Renal cortical epithelial cell (primary cell): ENCODE measurements at places on chromosomes 5 and 9.

DNA sequence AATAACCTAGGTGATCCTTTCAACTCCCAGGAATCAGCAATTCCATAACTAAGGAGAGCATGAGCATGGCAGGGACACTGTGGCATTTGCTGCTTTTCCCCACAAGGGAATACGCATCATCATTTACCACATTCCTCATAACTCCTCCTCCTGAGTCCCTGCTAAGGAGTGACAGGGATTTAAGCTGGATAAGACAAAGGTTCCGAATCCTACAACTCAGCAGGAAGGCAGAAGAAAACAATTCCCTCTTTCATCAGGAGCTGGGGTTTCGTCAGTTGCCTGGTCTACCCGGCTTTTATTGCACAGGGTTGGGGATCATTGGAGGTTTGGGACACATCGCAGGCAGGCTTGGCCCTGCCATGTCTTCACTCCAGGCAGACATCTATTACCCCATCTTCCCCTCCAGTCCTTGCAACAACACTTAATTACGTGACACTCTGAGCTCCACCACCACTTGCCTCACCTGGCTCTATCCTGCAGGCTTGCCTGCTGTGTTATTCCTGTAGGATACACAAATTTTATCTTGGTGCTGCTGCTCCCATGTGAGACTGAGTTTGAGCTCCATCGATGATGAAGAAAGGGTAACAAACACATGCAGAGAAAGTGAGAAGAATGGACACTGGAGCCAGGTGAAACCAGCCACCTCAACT, 563.0 kb upstream of the KLF4 start:
- DNase-seq: no peak

DNA sequence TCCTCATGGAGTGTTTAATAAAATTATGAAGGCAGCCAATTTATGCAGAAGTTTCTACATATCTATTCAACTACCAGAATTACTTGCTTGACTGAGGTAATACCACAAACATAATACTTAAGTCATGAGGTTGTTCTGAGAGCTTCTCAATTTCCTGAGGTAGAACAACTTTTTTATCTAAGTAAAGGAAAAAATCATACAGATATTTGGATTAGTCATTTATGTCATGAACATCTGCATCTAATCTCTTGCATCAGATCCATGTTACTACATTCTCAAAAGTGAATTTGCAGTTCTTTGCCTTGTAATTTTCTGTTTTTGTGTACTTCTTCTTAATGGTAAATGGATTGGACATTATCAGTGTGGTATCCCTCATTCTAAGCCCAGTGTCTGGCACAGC, 60.4 kb upstream of the RGMB start:
- no peak for DNase-seq

DNA sequence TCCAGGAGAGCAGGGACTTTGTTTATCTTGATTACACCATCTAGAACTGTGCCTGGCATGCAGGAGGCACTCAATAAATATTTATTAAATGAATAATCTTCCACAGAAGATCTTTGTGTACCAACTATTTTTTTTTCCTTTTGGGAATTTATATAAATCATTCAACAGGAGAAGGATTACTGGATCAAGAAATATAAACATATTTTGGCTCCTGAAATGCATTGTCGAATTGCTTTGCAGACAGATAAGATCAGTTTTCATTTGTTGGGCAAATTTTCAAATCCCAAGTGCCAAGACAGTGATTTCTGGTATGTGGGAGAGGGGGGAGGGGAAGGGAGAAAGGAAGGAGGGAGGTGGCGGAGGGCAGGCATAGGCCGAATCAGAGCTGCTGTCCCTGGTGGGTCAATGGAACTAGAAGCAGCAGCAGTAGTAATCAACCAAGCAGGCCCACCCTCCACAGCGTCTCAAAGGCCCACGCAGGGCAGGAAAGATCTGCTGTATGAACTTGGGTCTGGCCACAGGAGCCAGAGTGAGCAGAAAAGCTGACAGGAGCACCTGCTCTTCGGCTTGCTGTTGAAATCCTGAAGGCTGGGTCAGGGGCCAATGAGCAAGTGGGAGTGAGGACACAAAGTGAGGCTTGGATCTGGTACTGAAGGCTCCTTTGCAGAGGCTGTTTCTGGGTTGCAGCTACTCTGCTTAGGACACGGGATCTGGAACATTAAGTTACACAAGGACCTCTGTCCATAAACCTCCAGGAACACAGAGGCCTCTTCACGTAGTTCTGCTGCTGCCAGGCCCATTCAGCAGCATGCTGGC, 15.8 kb upstream of the TRAF1 start:
- no peak for DNase-seq

- DNase-seq: peak; percentile 92
Observed at GRCh38 chr5:173454736-173455598, 126.8 kb upstream of the STC2 start.

DNA sequence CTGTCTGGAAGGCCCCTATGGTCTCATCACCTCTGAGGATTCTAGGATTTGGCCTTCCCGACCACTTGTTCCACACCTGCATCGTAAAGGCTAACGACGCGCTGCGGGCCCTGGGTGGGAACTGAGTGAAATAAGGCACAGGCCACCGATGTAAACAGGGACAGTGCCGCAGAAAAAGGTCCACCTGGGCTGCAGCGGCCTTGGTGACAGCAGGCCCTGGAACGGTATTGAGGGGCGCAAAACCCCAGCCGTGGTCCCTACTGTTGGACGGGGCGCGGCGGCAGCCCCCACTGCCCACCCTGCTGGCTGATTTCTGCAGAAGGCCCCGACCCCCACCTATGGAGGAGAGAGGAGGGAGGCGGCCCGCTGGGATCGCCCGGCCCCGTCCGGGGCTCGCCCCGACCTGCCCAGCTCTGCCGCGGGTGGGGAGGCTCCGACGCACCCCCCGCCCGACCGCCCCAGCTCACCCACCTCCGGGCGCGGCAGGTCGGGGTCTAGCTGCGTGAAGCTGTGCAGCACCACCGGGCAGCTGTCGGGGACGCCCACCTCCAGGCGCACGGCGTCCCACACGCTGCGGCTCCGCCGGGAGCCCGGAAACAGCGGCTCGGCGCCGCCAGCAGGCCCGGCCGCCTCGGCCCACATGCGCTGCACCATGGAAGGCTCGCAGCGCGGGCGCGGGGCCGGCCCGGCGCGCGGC, 391 bp downstream of the RALGDS start:
- DNase-seq: no peak

- DNase-seq: no peak
Observed at GRCh38 chr9:33455945-33456344, 8.6 kb upstream of the AQP3 start.

DNA sequence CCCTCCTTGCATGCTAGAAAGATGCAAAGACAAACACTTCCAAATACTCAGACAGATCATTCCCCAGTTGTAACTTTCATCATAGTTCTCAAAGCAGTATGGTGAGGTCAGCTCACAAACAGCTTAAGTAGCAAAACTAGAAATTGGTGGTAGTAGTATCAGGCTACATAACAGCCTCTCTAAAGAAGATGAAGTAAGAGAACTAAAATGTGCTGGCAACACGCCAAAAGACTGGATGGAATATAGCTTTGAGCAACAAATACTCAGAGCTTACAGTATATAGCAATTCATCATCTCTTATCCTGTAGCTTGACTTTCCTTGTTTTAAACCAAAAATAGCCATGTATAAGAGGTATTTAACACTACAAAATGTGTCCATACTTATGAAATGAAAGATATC, 7.5 kb downstream of the PFDN1 start:
- DNase-seq: peak; percentile 85

DNA sequence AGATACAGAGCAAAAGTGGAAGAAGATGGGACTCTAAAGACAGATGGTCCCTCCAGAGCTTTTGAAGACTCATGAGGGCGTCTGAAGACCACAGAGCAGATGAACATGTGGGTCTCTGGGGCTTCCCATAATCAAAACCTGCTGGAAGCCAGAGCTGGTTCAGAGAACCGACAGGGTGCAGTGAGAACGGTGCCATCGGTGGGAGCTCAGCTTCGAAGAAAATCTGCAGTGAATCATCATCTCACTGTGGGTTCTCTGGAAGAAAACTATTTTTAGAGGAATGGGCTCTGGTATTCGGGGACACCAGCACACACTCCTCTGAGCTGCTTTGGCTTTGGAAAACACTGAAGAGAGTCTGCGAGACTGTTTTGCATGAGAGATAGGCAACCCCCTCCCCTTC, 222.4 kb upstream of the PANK3 start:
- DNase-seq: no peak

- peak; percentile 38 for DNase-seq
Observed at GRCh38 chr5:96141749-96142148, 180.1 kb upstream of the ELL2 start.

- DNase-seq: no peak
Observed at GRCh38 chr5:141319699-141320098, 885 bp downstream of the TAF7 start.

GRCh38 chr9:108759835-108760234, 96.0 kb downstream of the ACTL7B start:
- no peak for DNase-seq

DNA sequence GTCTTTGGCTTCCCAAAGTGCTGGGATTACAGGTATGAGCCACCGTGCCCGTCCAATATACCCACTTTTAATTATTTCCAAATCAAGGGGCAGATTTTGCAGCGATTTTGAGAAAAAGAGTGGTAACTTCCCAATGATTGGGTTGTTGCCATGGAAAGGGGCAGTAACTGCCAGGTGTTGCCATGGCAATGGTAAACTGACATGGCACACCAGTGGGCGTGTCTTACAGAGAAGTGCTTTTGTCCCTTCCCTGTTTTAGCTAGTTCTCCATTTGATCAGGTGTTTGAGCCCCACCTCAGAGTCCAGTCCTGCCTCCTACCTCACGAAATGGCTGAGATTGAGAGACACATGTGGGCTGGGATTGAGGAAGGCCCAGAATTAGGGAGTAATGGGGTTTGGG, 86.3 kb upstream of the IER5L start:
- DNase-seq: no peak

GRCh38 chr5:145221416-145221815, 613.7 kb downstream of the PRELID2 start:
- no peak for DNase-seq

GRCh38 chr9:81631218-81631745, 58.1 kb downstream of the TLE1 start:
- DNase-seq: no peak

GRCh38 chr5:135141303-135142268, 107.6 kb upstream of the PITX1 start:
- DNase-seq: no peak

DNA sequence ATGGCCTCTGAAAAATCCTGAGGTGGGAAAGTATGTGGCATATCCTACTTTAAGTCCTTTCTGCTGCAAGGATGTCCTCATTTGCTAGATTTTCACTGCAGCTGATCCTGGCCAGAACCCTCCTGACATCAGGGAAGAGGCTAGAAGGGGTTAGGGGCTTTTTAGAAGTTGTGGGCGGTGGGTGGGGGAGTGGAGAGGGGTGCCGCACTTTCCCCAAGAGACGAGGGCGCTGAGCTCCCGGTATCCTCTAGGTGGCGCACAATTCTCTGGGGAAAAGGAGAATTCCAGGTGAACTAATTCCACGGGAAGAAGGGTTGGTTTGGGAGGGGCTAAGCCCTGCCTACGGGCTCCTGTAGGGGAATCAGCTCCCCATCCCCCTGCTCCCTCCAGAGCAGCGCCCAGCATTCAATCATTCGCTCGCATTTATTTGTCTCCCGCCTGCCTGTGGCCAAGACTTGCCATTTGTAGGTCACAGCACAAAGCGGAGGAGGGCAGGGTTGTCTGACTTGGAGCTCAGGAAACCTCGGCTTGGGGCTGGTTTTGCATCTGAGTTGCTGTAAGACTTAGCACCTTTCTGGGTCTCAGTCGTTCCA, 42.9 kb upstream of the HAND1 start:
- peak; percentile 26 for DNase-seq

- no peak for DNase-seq
Observed at GRCh38 chr9:18799428-18799827, 233.6 kb downstream of the SAXO1 start.

DNA sequence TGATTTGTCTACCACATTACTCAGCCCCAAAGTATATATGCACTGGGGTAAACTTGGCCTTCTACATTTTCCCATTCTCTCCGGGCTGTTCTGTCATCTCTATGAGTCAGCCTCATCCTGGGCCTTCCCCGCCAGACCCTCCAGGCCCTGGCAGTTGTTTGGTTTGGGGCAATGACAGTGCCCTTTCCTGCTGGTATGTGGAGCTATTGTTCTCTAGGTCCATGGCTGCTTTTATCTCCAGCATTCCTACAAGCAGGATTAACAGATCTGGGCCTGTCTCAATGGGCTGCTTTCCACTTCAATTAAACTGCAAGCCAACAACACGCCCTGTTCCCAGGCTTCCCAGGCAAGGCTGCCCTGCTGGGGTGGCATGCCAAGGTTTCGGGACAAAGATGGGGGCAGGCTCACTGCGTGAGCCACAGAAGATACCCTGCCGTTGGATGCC, 136.4 kb downstream of the SLIT3 start:
- DNase-seq: peak; percentile 78

DNA sequence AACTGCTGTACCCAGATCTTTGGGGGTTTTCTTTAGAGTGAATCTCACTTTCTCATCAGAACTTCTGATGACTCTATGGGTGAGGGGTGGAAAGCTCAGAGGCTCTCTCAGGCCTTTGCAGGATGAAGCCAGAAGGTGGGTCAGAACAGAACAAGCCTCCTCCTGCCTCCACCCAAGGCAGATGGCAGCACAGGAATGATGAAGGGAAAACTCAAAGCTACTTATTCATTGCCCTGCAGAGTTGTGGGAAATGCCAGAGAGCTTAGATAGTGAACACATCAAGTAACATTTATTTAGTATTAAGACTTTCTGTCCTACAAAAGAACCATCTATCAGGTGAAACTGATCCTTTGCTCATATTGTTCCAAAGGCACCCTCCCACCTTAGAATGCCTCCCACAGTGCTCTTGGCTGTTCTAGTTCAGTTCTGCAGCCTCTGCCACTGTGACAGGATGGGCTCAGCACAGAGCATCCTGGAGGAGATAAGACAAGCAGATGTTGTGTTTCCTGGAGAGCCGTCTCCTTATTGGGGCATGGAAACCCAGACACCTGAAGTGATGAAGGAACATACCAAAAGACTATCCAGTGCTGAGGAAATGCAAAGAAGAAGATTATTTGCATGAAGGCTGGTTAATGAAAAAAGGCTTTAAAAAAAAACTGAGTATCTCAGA, 146.6 kb downstream of the ADAMTS12 start:
- DNase-seq: no peak

DNA sequence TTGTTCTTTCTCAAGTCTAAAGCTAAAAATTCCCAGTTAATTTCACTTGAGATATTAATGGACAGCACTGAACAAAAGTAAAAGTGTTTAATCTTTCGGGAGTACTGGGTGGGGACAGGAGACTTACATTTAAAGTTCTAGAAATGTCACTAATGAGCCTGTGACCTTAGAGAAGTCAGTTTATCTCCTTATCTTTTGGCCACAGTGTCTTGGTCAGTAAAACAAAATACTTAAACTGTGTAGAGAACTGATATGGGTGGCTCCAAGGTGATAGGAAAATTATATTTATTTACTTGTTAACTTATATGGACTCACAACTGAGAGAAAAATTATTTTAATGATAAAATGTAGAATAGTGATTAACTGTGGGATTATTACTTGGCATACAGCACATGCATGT, 8.9 kb downstream of the IPO11 start:
- no peak for DNase-seq

- DNase-seq: no peak
Observed at GRCh38 chr9:88221105-88221504, 82.8 kb upstream of the SPATA31C2 start.
